ENCODE measurements at places on chromosomes 12 and 14.

DNA sequence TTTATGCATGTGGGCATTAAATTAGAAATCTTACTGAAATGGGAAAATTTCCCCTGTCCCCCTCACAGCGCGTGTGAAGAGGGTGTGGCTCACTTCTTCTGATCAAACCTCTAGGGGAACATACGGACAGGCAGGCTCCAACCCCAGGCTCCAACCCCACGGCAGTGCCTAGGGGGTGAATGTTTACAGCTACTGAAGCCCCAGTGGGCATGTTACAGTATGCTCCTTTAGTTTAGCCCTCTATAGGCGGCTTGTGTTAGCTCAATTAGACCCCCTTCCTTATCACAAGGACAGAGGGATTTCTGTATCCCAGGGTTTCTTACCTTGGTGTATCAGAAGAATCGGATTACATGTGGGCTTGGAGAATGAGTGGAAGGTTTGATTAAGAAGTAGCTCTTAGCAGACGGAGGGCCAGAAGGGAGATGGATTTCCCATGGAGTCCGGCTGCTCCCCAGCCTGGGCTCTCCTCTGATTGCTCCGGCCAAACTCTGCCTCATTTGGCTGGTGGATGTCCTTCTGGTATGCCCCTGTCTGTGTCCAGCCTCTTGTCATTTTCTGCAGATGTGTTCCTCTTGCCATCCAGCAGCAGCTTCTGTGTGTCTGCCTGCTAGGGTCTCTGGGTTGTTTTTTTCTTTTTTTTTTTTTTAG, 223.7 kb downstream of the TMTC2 start:
- no peak for DNase-seq

- no peak for DNase-seq
Observed at GRCh38 chr12:122793685-122794106, 19.3 kb downstream of the CCDC62 start.

- no peak for DNase-seq
Observed at GRCh38 chr12:47763481-47764346, 5.0 kb upstream of the RAPGEF3 start.

DNA sequence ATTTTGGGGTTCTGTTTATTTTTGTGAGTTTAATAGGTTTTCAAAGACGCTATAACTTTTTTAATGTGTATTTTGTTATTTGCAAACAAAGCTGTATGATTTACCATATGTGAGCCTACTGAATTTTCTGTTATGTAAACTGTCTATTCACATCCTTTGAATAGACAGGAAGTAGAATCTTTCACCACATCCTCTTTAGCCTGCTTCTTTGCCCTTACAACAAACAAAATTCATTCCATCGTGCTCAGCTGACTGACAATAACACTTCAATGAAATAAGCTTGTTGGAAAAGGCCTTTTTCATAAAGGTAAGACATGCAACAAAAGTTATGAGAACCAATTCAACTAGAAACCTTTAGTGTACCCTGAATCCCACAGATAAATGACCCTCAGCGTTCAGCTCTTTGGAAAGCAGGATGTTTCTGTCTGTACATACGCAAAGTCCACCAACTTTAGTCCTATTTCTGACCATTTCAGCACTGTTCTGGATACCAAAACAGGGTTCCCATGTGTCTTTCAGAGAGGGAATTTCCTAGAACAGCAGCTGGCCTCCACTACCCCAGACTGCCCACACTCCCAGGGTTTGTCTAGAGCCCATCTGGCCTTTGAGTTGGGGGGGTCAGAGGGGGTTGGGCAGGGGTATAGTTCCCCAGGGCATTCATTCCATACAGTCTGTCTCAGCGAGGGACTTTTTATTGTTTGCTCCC, 71.3 kb downstream of the DUSP6 start:
- DNase-seq: no peak

DNA sequence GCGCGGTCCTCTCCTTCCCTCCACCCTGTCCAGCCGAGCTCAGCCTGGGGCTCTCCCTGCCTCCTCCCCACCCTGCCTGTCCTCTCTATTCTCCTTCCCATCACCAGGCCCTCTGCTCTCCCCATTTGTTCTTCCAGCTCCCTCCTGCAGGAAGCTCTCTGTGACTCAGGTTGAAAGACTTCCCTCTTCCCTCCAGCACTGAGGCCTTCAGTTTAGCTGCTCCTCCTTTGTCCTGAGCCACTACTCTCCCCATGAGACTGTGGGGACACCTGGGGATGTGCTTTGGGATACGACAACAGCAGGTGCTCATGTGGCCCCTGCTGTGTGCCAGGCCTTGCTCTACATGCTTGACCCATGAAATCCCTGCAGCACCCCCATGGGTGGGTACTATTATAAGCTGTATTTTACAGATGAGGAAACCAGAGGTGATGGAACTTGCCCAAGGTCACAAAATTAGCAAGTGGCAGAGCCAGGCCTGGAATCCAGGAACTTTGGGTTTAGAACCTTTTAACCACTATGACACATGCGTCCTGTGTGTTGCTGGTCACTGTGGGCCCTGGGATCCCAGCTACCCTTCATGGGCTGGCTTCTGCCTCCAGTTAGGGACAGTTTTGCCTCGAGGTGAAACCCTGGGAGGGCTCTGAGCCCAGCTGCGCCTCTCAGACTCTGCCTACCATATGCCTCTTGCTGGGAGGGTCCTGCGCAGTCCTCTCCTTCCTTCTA, 5.5 kb downstream of the KRT80 start:
- no peak for DNase-seq

DNA sequence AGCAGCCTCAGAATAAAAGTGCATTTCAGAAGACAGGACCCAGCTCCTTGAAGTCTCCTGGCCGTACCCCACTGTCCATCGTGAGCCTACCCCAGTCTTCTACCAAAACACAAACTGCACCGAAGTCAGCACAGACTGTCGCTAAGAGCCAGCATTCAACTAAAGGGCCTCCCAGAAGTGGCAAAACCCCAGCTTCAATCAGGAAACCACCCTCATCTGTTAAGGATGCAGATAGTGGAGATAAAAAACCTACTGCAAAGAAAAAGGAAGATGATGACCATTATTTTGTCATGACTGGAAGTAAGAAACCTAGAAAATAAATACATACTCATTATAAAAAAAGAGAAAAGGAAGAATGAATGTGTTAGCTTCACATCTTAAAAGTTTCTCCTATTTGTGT, 51.1 kb downstream of the GAS2L3 start:
- DNase-seq: no peak

DNA sequence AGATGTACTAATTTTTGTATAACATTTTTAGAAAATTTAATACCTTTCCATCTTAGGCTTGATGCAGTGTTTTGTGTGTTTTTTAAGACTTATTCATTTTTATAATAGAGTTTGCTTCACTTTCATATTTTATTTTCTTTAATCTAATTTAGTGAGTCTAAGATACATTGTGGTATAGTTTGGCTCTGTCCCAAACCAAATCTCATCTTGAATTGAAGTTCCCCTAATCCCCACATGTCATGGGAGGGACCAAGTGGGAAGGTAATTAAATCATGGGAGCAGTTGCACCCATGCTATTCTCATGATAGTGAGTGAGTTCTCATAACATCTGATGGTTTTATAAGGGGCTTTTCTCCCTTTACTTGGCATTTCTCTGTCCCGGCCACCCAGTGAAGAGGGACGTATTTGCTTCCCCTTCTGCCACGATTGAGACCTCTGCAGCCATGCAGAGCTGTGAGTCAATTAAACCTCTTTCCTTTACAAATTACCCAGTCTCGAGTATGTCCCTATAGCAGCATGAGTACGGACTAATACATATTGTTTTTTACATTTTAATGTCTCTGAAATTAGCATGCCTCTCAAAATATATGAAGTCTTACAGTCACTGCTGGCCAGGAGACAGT, 34.9 kb downstream of the GABARAPL1 start:
- no peak for DNase-seq

GRCh38 chr14:52079239-52079959, 10.5 kb upstream of the NID2 start:
- DNase-seq: no peak

DNA sequence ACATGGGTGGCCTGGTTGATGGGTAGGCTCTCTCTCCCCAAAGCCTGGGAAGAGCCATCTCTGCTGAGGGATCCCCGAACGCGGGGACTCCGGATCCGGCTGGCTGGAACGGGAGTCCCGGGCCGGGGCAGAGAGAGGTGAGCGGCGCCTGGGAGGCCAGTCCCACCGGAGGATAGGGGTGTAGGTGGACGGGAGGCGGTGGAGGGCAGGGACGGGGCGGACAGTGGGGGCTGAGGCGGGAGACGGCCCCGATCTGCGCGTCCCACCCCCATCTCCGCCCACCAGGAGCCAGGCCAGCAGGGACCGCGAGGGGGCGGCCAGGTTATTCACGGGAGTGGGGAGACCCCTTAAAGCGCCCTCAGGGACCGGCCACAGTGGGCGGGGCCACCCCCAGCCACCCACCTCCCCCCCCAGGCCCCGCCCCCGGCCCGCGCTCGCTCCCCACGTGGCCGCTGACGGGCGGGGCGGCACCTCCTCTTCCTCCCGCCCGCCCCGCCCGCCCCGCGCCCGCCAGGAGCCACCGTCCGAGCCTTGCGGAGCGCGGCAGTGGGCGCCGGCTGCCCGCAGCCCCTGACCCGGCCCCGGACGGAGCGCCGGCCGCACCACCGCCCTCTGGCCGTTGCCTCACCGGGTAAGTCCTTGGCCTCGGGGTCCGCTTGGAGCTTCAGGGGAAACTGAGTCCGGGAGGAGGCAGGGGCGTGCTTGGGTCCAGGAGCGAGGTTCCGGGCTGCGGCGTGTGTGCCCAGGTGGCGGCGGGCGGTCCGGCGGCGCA, at the start of gene INF2:
INF2 (plus strand) TSS at position 510 of the 772 bp plus-strand sequence. CDS start 11,748 bp downstream, outside the sequence.
- DNase-seq: no peak

GRCh38 chr12:111596985-111597830, 1.9 kb downstream of the ATXN2 start:
- DNase-seq: no peak

DNA sequence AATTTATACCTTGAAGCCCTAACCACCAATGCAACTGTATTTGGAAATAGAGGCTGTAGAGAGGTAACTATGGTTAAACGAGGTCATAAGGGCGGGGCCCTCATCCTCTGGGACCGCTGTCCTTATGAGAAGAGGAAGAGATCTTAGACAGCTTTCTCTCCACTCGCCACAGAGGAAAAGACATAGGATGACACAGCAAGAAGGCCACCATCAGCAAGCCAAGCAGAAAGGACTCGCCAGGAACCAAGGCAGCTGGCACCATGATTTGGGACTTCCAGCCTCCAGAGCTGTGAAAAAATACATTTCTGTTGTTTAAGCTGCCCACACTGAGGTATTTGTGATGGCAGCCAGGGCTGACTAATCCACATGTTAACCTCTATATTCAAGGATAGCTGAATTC, 30.4 kb upstream of the BCAT1 start:
- no peak for DNase-seq

GRCh38 chr14:47466916-47467315, 208.5 kb downstream of the MDGA2 start:
- no peak for DNase-seq

GRCh38 chr12:93892423-93893268, 215.5 kb downstream of the CRADD start:
- no peak for DNase-seq

- DNase-seq: no peak
Observed at GRCh38 chr14:51258788-51259187, 18.7 kb downstream of the TMX1 start.

DNA sequence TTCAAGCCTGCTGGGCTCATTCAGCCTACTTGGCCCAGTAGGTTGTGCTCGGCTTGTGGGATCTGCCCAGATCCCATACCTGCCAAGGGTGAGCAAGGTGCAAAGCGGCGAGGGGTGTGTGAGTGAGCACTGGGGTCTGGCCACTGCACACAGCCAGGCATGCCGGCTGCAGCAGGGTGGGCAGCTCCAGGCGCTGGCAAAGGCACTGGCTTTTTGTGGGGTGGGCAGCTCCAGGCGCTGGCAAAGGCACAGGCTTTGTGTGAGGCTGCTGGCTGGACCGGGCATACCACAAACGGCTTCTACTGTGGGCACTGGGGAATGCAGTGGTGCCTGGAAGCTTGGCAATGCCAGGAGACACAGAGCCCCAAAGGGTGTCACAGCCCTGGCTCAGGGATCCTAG, 137.4 kb downstream of the SLC16A7 start:
- DNase-seq: no peak

- no peak for DNase-seq
Observed at GRCh38 chr12:7642287-7642686, 23.4 kb downstream of the APOBEC1 start.

GRCh38 chr14:32702562-32702961, 236.1 kb upstream of the NPAS3 start:
- DNase-seq: no peak

GRCh38 chr12:54193434-54193833, 4.6 kb upstream of the SMUG1 start:
- no peak for DNase-seq

GRCh38 chr14:76603713-76604112, 157.6 kb upstream of the VASH1 start:
- no peak for DNase-seq

GRCh38 chr14:67514650-67515385, 18.3 kb upstream of the PLEKHH1 start:
- no peak for DNase-seq

DNA sequence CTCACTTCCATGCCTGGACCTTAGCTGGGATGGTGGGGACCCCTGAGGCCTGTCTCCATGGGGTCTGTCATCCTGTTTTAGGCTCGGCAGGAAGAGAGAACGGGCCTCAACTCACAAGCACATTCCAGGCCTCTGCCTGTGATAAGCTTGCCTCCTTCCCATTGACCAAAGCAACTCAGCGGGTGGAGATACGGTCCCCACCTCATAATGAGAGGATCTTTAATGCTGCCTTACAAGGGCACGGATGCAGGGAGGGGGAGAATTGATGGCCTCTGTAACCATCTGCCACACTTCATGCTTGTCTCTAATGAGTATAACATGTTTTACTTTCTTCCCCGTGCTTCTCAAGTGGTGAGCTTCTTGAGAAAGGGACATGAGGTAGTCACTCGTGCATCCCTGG, 50.0 kb downstream of the GLT1D1 start:
- no peak for DNase-seq

- no peak for DNase-seq
Observed at GRCh38 chr12:29270446-29270845, 110.5 kb downstream of the ERGIC2 start.

DNA sequence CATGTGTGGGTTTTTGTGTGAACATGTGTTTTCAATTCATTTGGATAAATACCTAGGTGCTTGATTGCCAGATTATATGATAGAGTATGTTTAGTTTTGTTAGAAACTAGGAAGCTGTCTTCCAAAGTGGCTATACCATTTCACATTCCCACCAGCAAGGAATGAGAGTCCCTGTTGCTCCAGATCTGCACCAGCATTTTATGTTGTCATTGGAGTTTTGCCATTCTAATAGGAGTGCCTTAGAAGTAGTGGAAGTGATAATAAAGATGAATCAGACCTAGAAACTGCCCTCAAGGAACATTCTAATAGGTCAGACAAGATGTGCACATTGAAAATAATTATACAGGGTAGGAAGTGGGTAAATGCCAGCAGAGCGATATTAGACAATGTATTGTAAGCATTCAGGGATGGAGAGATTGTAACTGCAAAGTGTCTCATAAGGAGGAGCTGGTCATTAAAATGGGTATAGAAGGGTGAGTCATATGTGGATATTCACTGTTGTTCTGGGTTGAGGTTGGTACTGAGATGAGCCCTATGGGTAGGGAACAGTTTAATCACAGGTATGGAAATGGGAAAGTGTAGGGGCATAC, 71.4 kb downstream of the MNAT1 start:
- DNase-seq: no peak

Data from activated gamma-delta T cell treated with anti-CD3 and anti-CD28 coated beads, Interleukin-2, amount 50 U/mL, for 16 hours (primary cell).